Dermis microvascular lymphatic vessel endothelial cell (primary cell): ENCODE measurements at places on chromosomes 12 and 14.

DNA sequence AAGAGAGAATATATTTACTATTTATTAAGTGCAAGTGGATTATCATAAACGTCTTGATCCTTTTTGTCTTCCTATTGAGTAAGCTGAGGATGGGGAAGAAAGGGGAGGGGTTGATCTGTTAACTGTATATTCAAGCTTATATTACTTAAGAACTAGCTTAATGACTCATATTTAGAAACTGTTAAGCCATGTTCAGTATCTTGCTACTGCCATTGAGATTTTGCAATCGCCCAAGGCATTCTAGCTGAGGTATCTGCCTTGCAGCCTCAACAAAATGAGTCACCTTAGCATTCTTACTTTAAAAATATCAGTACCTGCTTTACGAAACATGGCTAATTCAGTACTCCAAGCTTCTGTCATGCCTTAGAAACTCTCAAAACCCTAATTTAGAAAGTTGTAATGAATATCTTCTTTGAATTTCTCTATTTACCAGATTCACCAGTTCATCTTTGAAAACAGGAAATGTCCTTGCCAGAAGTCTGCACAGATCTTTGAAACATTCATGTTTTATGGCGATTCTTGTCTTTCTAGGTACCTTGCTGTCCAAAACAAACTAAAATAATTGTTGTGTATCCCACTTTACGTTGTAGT is 76.1 kb downstream of the ALG10B start:
- DNase-seq = no peak

- no peak for DNase-seq
Observed at GRCh38 chr14:96514694-96515093, 12.5 kb downstream of the PAPOLA start.

DNA sequence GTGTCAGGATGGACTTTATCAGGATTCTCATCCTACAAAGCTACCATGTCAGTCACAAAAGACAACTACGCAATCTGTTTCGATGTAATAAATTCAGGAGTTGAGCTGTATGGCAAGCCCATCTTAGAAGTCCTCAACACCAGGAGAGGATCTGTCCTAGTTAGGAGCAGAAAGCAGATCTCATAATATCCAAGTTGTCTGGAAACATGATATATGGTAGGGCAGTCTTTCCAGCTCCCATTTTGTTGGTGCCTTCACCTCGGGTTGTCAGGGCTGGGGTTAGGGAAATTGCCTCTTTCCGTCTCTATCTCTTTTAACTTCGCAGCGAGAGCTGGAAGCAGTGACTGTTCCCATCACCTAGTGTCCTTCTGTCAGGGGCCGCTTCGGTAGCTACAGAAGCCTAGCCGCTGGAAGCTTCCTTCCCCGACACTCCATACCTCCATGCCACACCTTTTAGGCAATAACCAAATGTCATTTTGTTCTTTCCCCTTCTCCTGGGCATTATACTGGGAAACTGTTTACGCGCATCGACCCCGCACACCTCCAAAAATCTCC is 1.4 kb downstream of the NIN start:
- DNase-seq = peak; percentile 8

GRCh38 chr12:52278575-52279421 is 4.4 kb downstream of the KRT86 start:
- peak; percentile 58 for DNase-seq

- no peak for DNase-seq
Observed at GRCh38 chr14:40989260-40989659, 617.4 kb upstream of the LRFN5 start.

DNA sequence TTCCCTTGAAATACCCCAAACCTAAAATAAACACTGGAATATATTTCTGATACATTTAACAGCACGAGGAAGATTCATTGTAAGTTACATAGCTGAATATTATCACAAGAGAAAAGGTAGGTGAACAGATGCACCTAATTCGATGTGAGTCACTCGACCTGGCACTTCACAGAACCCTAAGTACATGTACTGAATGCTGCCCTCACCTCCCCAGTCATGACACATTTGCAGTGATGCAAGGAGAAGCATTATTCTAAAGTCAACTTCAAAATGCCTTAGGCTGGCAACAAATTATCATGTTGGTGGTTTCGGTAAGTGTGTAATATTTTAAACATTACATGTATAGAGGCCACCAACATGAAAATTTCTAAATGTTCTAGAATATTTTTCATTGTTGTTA is 35.2 kb upstream of the TMTC2 start:
- no peak for DNase-seq

GRCh38 chr12:10289005-10289754 is 18.5 kb upstream of the KLRD1 start:
- no peak for DNase-seq

GRCh38 chr12:116516657-116517056 is 42.5 kb upstream of the MAP1LC3B2 start:
- no peak for DNase-seq

- no peak for DNase-seq
Observed at GRCh38 chr14:77529963-77530362, 31.3 kb upstream of the ISM2 start.
